ENCODE measurements at places on chromosomes 3 and 15.

DNA sequence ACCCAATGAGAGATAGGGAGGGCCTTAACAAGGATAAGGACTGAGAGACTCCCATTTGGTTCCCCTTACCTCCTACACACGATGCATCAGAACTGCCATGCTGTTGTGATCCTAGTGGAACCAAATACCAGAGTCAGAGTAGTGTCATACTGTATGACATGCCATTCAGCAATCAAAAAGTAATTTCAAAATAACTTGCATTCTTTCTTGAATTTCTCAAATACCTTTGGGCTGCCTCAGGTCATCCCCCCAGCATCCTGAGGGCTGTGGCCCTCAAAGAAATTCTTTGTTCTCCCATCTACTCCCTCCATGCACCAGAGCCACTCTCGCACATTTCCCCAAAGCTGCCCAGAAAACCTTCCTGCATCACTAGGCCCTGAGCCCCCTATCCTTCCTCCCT, 68.9 kb upstream of the PPP2R3A start:
- DNase-seq, result no peak

- no peak for DNase-seq
Observed at GRCh38 chr3:17412950-17413530, 329.4 kb downstream of the TBC1D5 start.

DNA sequence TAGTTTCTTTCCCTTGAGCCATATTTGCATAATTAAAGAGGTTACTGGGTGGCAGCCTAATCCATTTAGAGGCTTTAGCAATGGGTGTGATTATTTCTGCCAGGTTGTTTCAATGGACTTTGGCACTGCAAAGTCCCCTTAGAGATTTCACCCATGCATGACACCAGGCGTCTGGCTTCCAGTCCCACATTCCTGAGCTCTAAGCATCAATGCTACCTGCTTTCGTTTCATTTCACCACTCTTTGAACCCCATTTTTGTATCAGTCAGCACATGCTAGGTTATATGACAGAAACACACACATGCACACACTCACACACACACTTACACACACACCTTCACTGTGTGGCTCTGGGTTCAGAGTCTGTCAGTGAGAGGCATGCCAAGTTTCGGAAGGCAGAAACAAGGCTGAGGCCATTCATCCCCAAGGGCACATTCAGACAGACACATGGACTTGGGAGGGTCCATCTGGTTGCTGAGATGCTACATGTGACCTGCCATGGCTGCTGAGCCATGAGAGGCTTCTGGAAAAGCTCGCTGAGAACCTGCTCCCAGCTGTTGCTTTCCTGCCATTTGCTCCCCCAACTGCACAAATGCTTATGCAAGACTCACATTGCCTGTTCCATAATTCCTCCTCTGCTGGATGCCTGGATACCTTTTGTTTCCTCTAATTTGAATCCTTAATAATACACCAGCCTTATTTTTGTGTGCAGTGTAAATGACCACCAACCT, 354.1 kb downstream of the GABRG3 start:
- DNase-seq, result no peak

DNA sequence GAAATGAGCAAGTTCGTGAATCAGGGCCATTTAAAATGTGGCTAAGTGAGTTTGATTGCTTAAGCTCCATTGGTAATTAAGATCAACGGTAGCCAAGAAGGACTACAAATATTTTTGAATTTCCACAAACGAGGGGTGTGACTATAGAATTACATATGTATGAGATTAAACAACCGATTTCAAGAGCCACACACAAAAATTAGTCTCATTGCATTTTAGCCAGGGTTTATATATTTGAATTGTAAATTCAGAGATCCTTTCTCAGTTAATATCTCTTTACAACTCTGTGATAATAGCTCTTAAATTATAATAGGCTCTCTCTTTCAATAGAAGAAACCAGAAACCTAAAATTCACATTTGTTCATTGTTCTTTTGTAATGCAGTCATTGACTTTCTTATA, 325.6 kb upstream of the ICE2 start:
- DNase-seq, result no peak

GRCh38 chr3:13016083-13016720, 57.0 kb downstream of the IQSEC1 start:
- DNase-seq, result peak; percentile 65

DNA sequence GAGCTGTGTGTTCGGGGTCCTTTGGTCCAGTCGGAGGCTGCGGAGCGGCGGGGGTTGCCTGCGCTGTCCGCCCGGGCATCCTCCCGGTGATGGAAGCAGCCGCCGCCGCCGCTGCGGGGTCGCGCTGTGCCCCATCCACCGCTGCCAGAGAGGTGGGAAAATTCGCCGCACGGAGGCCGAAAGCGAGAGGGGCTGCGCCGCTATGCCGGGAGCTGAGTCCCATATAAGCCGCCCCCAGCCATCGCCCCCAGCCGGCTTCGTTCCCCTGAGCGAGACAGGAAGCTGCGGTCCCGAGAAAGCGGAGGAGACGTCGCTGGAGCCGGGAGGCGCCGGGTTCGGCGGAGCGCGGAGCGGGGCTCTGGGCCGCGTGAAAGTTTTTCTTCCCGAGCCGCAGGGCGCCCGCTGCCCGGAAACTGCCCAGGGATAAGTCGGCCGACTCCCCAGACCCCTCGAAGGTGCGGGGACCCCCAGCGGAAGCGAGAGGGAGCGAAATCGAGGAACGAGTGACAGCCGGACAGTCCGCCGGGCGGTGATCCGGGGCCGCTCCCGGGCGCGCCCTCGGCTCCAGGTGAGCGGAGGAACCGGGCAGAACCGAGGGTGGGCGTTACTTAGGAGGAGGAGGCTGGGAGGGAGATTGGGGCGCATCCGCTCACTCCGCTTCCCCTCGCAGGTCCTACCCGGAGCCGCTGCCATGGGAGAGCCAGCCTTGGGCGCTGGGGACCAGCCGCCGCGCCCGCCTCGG, 574 bp downstream of the CHST2 start:
- DNase-seq, result no peak

DNA sequence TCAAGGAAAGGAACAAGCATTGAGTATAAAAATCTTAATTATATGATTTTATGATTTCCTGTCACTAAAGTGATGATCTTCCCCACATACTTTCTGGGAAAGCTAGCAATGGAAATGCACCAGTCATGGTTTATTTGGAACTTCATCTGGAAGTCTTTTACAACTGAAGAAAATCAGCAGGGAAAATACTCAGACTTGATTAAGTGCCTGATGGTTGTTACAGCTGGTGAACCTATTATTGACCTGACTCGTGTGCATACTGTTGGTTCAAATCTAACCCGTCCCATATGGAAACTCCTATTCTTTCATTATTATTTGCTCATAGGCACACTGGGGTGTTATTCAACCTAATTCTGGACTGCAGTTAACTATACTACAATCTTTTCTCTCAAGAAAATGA, 701.8 kb upstream of the CCDC54 start:
- no peak for DNase-seq

DNA sequence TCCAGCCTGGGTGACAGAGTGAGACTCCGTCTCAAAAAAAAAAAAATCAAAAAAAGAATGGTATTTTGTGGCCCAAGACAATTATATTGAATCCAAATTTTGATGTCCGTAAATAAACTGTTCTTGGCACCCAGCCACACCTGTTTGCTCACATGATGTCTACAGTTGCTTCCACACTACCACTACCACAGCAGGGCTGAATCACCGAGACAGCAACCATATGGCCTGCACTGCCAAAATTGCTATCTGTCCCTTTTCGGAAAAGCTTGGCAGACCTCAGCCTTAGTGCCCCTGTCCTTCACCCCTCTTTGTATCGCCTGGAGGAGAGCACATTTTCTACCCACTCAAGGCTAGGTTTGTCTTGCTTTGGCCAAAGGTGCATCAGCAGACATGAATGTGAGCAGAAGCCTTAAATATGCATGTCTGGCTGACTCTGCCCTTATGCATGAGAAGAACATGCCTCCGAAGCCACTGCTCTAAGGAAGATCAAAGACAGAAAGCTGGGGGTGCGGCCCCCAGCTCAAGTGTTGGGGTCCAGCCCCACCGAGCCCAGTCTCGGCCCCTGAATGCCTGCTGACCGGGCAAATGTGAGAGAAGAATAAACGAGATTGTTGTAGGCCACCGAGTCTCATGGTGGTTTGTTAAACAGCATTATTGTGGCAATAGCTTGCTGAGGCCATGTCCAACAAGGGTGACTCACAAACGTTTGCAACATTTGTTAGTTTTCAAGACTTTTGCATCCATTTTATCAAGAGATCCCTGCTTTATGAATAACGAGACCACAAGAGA, 108.1 kb downstream of the TPRA1 start:
- DNase-seq, result no peak

GRCh38 chr15:48802867-48803266, 8.0 kb downstream of the CEP152 start:
- no peak for DNase-seq
